Activated T-cell treated with anti-CD3 and anti-CD28 coated beads for 4 hours (primary cell): ENCODE measurements at places on chromosomes 6 and 20.

DNA sequence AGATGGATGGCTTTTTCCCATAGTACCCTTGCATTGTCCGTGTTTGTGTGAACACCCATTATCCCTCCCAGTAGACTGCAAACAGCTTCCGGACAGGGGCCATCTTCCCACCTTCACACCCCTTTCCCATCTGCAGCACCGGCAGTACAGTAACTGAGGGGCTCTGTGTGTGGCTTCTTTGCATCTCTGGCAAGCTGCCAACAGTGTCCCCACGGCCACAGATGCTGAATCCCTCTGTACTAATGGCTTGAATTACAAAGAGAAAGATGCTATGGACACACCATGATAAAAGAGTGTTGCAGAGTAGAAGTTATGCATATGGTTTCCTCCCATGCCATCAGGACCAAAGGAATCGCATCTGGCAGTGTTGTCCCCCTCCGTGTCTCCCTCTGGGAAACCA is 101.1 kb upstream of the CDYL start:
- no peak for DNase-seq

DNA sequence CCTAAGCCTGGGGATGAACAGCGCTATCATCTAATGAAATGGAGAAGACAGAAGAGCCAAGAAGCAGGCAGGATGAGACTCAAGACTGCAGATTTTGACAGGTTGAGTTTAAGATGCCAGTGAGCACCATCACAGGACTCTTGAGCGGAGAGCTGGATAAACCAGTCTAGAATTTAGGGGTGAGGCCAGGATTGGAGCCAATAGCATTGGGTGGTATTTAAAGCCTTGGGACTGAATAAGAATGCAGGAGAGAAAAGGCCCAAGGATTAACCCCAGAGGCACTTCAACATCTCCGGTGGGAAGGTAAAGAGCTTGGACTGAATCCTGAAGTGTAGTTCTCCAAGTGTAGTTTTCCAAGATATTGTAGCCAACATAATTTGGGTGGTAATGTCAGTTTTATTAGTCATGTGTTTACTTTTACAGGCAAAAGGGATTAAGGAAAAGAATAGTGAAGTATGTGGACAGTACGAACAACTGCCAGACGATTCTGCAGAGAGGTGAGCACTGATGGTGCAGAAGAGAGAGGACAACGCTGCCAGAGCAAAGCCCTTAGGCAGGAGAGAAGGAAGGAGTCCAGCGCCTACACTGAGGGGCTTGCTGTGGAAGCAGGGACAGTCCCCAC is 85.2 kb downstream of the DTNBP1 start:
- DNase-seq = no peak

DNA sequence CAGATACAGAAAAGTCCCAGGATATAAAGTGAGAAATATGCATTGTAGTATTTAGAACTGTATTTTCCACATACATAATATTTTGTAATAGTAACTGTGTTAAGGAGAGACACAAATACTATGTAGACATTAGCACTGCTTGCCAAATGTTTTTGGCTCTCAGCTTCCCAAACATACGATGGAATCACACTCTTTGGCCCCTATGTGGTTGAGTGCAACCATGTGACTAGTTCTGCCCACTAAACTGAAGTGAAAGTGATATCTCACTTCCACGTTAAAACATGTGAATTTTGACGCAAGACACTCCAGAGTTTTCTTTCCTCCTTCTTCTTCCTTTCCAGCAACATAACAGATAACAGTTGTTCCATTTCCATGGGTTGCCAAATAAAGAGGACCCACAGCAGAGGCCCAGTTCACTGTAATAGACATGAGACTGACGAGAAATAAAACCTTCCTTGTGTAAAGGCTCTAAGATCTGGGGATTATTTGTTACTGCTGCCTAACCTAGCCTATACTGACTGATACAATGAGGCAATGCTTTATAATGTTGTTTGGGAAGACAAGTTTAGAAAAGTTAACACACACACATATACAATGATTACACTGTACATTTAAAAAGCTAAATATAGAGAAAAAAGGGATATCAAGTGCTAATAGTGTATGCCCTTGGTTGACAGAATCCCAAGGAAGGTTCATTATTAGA is 97.2 kb downstream of the PTPRT start:
- no peak for DNase-seq

DNA sequence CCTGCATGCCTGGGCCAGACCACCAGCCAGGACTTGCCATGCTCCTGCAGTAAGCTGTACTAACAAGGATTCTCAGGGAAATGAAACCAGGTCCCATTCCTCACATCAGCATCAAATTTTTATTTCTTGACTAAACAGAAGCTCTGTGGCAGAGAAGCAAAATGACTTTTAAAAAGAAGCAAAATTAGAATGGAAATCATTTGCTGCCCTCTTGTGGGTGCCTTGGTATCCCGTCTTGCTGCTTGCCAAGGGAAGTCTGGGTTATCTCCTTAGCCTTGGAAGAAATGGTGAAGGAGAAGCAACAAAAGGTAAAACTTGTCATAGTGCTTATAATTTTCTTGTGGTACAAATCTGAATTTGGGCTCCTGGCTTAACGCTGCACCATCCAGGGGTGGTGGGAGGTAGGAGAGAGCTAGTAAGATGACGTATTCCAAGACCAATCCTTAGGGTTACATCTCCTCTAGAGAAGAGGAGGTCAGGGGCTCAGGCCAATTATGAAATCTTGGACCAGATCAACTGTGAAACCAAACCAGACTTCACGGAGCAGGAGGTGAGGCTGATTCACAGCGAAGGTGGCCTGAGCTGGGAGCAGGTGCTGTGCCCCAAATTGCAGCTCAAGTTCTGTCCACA is 107.5 kb downstream of the FAXC start:
- no peak for DNase-seq

DNA sequence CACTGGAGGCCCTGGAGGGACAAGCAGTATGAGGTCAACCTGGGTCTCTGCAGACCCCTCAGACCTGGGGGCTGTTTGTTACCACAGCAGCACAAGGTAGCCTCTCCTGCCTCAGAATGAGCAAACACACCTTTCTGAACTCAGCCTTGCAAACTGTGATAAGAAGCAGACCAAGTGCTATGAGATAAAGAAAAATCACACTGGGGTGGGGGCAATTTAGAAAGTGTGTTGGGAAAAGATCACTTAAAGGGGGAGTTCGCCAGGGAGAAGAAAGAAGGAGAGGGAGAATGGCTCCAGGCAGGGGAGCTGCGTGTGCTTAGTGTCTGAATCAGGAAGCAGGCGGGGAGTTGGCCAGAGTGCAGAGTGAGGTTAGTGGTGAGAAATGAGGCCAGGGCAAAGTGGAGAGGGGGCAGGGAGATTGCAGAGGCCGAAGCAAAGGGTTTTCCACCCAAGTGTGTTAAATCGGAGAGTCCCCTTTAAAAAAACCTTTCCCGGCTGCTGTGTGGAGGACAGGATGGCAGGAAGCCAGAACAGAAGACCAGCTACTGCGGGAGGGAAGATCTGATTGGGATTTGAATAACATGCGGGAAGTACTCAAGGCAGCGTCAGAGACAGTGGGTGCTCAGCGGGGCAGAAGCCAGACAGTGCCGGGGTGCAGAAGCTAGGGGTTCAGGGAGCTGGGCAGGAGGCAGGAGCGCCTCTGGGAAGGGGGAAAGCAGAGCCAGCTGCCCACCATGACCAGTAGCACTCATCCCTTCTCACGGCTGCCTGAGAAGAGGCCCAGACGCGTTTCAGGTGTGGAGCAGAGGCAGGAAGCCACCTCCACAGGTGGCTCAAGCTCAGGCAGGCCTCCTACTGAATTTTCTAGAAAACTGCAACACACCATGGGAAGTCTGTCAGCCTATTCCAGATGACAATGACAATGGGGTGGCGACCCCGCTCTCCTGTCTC is 9.0 kb downstream of the ADA start:
- DNase-seq = no peak

DNA sequence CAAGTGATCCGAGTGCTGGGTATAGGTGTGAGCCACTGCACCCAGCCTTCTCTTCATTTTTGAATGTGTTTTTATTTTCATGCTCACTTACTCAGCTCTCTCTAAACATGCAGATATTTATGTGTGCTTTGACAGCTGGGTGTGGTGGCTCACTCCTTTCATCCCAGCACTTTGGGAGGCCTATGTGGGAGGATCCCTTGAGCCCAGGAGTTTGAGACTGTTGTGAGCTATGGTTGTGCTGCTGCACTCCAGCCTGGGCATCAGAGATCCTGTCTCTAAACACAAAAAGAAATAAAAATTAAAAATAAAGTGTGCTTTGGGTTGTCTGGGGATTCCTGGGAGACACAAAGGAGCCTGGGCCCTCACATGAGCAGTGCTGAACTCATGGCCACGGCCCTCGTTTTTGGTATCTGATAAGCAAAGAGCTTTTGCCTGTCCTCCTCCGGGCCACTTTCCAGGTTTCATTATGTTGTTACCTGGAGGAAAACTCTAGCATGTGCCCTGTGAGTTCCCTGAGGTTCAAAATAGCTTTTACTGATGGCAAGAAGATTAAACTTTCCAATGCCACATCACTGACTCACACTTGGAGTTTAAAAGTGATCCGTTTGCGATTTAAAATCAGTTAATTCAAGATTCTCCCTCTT is 78.5 kb downstream of the CD164 start:
- no peak for DNase-seq

GRCh38 chr6:7505189-7505699 is 36.2 kb upstream of the DSP start:
- DNase-seq = no peak

DNA sequence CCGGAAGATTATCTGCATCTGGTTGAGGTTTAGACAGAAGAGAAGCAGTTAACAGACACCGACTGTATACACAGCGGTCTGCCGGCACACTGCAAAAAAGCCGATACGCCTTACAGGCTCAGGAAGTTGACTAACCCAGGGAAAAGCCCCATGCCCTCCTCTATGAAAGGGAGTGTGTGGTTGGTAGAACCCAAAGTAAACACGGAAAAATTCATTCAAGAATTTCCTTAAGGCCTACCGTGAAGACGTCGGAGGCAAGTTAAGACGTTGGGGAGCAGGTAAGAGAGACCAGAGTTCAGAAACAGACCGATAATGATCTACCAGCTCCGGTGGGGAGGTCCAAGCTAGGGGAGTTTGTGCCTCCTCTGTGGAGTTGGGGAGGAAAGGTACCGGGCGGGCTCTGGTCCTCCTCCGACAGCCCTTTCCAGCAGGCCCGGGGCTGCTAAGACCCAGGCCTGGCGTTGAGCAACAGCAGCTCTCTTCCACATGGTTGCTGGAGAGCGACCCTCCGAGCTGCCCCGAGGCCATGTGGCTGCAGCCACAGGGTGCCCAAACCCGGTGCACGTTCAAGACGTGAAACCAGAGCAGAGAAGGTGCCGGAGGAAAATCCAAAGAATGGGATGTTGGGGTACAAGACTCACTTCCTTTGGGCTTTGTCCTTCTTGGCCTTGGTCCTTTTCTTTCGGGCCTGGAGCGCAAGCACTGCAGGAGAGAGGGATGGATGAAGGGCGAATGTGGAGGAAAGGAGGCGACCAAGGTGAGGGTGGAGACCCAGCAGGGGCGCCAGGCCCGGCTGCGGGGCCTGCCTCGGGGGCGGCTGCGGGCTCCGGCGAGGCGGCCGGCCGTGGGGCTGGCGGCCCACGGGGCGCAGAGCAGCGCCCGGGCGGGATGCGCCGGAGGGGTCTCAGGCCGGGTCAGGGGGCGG is 809 bp downstream of the SRPK1 start:
- peak; percentile 44 for DNase-seq
